ENCODE measurements at places on chromosomes 16 and 17.

- no peak for DNase-seq
Measured at GRCh38 chr17:65042946-65043345, 13.6 kb downstream of the GNA13 start.

- DNase-seq = no peak
Measured at GRCh38 chr16:52567193-52567592, 20.2 kb upstream of the TOX3 start.

DNA sequence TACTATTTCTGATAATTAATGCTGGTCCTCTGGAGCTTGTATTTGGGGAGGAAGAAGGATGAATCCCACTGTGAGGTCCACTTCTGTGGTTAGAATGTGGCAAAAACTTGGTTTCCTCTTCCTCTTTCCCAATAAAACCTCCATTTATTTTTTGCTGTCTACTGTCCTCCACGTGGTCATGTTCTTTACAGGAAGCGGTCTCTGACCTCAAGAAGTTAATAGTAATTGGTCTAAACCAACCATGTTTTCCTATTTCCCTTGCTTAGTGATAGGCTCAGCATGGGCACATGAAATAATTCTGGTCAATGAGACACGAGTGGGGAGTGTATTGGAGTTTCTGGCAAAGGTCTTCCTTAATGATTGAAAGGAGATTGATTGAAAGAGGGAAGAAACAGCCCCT is 33.9 kb downstream of the CHP2 start:
- no peak for DNase-seq

DNA sequence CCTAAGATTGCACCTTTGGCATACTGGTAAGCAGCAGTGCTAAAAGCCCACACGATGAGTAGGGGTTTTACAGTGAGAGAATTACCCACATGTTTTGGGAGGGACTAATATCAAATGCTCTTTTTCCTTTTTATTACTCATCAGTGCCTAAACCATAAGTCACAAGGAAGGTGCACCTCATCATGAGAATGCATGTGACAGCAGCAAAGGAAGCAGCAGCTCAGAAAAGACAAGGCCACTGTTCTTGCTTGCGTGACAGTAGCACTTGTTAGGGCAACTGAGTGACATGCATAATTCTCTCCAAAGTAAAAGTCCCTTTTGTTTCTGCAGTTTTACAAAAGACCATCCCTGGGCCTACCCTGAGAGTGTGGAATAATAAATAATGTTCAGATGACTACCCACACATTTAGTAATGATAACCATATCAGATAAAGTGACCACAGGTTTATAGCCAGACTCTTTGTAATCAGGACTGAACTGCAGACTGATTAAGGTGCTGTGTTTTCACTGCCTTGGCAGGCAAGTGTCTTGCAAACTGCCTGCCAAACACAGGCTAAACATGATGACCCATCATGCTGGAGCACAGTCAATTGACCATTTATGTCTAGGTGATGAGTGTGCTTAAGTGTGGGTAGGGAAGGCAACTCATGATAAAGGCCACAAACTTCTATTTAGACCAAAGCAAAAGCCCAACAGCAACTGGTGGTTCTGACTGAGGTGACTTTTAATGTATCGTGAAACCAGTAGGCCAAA is 1751.4 kb downstream of the TP53TG3F start:
- DNase-seq = no peak

- no peak for DNase-seq
Measured at GRCh38 chr17:76865174-76865573, 3.0 kb upstream of the MGAT5B start.

DNA sequence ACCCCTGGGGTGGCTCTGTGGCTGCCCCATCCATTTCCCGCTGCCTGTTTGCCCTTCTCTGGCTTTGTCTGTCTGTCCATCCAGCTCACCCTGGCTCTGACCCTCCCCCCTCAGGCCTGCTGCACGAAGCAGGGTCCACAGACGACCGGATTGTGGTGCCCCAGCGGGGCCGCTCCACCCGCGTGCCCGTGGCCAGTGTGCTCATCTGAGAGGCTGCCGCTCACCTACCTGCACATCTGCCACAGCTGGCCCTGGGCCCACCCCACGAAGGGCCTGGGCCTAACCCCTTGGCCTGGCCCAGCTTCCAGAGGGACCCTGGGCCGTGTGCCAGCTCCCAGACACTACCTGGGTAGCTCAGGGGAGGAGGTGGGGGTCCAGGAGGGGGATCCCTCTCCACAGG is 761 bp upstream of the LAT start:
- no peak for DNase-seq

DNA sequence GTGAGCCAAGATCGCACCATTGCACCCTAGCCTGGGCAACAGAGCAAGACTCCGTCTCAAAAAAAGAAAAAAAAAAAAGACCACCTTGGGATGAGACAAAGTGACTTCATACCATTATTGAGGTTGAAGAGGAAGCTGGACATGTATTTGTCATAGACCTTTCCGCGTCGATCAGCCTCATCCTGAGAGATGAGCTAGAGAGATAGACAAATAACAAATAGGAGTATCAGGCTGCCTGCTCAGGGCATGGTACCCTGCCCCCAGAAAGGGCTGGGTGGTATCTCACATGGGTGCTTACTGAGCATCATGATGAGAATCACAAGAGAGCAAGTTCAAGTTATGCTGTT is 22.1 kb downstream of the CNTNAP1 start:
- no peak for DNase-seq

DNA sequence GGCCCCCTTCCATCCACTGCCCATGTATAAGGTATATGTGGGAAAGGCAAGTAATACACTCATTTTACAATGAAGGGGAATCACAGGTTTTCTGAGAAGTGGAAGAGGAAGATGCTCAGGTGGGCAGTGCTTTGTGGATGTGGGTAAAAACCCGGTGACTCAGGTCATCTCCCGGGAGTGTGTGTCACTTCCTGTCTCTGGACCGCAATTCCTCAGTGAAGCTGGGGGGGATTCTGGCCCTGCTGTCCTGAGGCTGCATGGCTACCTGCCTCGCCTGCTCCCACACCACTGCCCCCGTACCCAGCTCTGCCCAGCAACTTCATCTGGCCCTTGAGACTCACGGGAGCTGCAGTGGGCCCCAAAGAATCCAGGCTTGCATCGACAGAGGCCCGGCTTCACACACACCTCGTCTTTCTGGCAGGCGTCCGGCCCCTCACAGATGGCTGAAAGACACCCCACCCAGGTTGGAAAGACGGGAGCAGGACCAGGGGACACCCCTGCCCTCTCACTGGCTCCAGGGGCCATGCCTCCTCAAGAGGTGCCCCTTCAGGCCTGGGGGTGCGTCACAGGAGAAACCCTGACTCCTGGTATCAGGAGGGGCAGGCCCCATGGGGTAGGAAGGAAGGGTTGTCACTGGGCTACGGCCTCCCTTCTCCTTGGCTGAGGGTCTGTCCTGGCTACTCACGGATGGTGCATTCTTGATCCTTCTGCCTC is 882 bp downstream of the SCARF1 start:
- no peak for DNase-seq

DNA sequence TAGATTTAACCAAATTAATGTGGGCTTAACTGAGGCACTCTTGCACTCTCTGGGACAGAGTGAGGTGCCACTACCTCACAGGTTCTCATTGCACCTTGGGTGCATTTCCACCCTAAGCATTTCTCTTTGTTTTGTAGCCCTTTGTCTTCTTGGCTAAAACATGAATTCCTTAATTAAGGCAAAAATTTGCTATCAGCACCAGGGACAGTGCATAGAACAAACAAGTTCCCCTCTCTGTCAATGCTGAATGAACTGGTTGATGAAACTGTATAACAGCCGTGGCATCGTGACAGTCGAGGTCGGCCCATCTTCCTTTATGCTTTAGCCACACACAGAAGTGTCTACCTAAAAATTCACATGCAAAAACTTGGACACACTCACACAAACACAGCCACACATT is 74.8 kb downstream of the HS3ST2 start:
- no peak for DNase-seq

GRCh38 chr17:30210366-30210765 is 25.1 kb downstream of the SLC6A4 start:
- no peak for DNase-seq

- no peak for DNase-seq
Measured at GRCh38 chr17:6071528-6072065, 1.4 kb downstream of the WSCD1 start.

DNA sequence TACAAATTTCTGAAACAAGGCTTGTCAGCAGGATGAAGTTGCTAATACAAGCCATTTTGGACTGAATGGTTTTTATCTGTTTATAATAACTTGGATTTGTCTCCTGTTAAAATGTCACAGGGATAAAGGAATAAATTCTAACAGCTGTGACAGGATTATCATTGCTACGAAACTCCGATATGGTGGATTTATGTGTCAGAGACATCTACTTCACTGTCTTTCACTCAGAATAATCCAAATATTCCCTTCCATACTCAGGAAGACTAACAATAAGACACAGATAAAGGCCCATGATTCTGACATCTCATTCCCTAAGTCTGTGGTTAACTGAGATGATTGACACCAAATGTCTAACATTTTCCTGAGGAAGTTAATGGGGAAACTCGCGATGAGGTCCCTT is 529.8 kb upstream of the GOT2 start:
- DNase-seq = no peak

GRCh38 chr17:8608001-8608400 is 22.5 kb downstream of the MYH10 start:
- DNase-seq = peak; percentile 40

DNA sequence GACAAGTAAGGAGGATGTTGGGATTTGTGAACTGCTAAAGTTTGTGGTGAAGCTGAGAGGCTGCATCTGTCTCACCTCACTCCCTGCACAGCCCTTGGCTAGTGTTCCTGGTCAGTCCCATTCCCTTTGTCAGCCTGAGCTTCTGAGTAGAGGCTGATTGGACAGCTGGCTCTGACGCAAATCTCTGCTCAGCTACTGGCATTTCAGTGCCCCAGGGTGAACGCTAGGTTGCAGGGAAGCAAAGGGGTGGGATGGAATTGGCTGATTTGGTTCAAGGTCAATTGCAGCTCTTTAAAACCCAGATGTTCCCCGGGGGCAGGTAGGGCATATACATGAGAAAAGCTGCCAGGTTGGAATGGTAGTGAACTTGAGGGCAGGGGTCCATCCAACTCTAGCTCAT is 23.1 kb upstream of the CNOT1 start:
- DNase-seq = no peak

- no peak for DNase-seq
Measured at GRCh38 chr16:53511403-53512280, 8.6 kb upstream of the AKTIP start.

GRCh38 chr16:57787519-57787905 is 14.8 kb downstream of the KIFC3 start:
- DNase-seq = no peak

DNA sequence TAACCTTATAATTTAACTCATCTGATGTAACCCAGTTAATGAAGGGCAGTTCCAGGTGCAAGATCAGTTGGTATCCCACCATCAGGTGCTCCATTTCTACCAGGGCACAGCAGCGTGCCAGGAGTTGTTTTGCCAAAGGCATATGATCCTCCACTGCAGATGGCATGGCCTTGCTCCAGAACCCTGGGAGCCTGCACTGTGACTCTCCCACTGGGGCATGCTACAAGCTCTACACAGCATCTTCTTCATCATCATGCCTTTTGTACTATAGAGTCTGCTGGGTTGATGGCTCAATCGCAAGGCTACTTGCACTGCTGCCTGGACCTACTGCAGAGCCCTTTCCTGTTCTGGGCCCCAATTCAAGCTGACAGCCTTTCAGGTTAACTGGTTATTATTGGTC is 11.3 kb upstream of the MAPT start:
- DNase-seq = no peak

DNA sequence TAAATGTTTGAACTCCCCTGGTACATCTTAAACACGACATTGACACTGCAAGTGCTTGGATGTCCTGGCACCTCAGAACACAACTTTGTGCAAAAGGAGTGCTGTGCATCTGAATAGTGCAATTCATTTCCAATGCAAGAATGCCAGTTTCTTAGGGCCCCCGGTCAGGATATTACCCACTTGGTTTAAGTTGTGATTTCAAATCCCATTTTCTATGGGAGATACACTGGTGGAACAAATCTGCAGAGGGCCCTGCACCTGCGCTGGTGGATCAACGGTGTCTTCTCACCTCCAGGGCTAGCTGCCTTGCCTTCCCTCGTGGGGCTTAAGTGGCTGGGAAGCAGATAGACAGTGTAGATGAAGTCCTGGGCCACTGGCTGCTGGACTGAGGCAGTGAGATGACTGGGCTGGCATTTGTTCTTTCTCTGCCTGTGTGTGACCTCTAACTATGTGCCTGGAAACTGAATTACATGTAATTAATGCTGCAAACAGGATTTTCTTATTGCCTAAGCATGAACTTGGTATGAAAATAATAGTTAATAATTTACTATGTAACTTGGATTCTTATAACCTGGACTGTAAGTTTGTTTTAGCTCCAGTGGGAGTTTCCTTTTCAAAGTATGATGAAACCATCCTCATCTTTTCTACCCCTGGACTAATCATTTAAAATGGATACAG is 20.9 kb downstream of the HAPSTR1 start:
- DNase-seq = no peak

DNA sequence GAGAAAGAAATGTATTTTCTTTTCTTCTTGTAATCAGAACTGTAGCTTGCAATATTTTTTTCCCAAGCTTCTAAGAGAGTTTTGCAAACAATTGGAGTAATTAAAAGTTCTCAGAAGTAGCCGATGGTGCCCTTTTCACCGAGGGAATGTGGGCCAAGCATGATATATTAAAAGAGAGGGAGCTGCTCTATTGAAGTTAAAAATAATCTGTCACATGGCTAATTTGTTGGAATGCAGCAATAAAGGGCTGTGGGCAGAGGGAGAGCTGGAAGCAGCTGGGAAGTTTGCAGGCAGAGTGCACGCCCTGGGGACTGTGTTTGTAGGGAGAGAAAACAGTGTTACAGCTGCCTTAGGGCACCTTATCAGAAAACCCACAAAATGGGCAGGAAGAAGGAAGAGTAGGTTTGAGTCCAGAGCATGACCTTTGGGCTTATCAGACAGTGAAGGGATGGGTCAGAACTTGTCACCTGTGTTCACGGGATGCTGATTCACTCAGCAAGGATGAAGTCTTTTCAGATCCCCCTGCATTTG is 18.5 kb upstream of the TERF2 start:
- no peak for DNase-seq

GRCh38 chr16:70689970-70690891 is 4.4 kb upstream of the MTSS2 start:
- DNase-seq = no peak

GRCh38 chr17:48952904-48953303 is 8.3 kb upstream of the SNF8 start:
- DNase-seq = no peak

- DNase-seq = no peak
Measured at GRCh38 chr17:80169784-80170500, at the start of gene CARD14. Gene CARD14, plus strand, starts transcription at chr17:80170030. Its CDS starts 11,409 bp downstream, at chr17:80181439.

- DNase-seq = no peak
Measured at GRCh38 chr16:63877401-63877800, 1244.5 kb downstream of the CDH11 start.

Measured in HFF-Myc (cell line).